ENCODE measurements at places on chromosomes 4 and X. TPM values are rescaled to one million over a fixed set of nuclear protein-coding genes. Genes with fewer than 3 reads are reported as not detected.

- DNase-seq = no peak
Observed at GRCh38 chr4:124060261-124060918, 652.1 kb downstream of the ANKRD50 start.

The TMEM154 gene
- total RNA-seq = 18.1 TPM

The WAS gene
- 95.2 TPM for total RNA-seq

GRCh38 chr4:139282065-139282720 lies 2.2 kb upstream of the MGARP start:
- DNase-seq = no peak

The CXXC4 gene
- total RNA-seq = not detected

- no peak for DNase-seq
Observed at GRCh38 chr4:69032847-69033638, 63.2 kb upstream of the UGT2B7 start.
